ENCODE measurements at places on chromosomes 3 and 15. TPM values are rescaled to one million over a fixed set of nuclear protein-coding genes. Genes with fewer than 3 reads are reported as not detected.

- peaks cover 5% of the 10 kb centered on the region for H3K4me1 ChIP-seq
- no peaks in the 10 kb centered on the region for H3K36me3 ChIP-seq
- peaks cover 30% of the 10 kb centered on the region for H3K27me3 ChIP-seq
- H3K4me3 ChIP-seq, result no peak overlapping the region
These were observed 41.2 kb downstream of the PARP15 start for GRCh38 chr3:122618614-122619013.

DNA sequence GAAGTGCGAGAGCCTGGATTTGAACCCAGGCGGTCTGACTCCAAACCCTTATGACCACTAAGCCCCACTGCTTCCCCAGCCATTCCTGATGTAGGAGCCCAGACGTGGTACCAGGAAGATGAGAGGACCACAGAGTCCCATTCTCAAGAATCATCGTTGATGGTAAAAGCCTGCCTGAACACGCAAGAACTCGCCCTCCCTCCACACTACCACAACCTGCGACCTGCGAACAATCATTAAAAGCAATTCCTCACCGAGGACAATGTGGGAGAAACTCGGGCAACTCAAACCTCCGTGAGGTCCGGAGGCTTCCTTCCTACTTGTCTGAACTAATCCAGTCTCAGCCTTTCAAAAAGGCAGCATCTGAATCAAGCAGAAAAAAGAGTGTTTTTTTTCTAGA is 10.3 kb downstream of the MAGI1 start:
- H3K4me3 ChIP-seq, result no peak overlapping the region
- H3K27me3 ChIP-seq, result no peaks in the 10 kb centered on the region
- H3K4me1 ChIP-seq, result peaks cover 8% of the 10 kb centered on the region
- H3K27ac ChIP-seq, result no peak overlapping the region
- no peaks in the 10 kb centered on the region for H3K36me3 ChIP-seq

GRCh38 chr15:92915766-92916435 is 15.8 kb downstream of the CHD2 start:
- H3K27ac ChIP-seq, result peak overlapping the region; percentile 70
- H3K27me3 ChIP-seq, result no peaks in the 10 kb centered on the region
- DNase-seq, result peak; percentile 47
- peaks cover 22% of the 10 kb centered on the region for H3K4me1 ChIP-seq
- H3K36me3 ChIP-seq, result peaks cover 20% of the 10 kb centered on the region

DNA sequence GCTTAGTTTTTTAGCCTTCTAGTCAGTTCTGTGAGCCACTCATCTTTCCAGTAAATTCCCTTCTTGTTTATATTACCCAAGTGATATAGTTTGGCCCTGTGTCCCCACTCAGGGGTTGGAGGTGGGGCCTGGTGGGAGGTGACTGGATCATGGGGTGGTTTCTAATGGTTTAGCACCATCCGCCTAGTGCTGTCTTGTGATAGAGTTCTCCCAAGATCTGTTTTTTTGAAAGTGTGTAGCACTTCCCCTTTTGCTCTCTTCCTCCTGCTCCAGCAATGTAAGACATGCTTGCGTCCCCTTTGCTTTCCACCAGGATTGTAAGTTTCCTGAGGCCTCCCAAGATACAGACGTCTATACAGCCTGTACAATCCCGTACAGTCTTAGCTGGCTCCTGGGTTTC is 53.7 kb upstream of the INO80 start:
- no peak overlapping the region for H3K4me3 ChIP-seq
- no peak for DNase-seq
- no peak overlapping the region for H3K27ac ChIP-seq
- H3K36me3 ChIP-seq, result no peaks in the 10 kb centered on the region

- no peaks in the 10 kb centered on the region for H3K36me3 ChIP-seq
- H3K27ac ChIP-seq, result no peak overlapping the region
- peak; percentile 42 for DNase-seq
- no peak overlapping the region for H3K4me3 ChIP-seq
- H3K4me1 ChIP-seq, result 0 out of 2 replicates have a peak, but pooled peaks cover 2% of the 10 kb centered on the region
These were observed 18.1 kb upstream of the SLC7A14 start for GRCh38 chr3:170603770-170604510.

DNA sequence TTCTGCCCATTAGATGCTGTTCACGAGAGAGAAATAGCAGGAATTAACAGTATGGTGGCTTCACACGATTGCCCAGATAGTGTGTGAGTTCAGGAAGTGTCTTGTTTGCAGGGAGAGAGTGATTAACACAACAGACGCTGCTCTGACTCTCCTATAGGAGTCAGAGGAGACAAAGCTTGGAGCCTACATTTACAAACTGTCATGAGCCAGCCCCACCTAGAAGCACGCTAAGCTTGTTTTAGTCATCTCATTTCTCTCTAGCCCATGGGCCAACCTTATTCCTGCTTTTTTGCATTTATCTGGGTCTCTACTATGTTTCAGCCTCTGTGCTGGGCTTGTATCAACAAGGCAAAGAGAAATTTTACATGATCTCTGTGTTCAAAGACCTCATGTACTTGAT is 128.3 kb upstream of the BFSP2 start:
- peaks cover 5% of the 10 kb centered on the region for H3K4me1 ChIP-seq
- H3K27ac ChIP-seq, result no peak overlapping the region
- no peak overlapping the region for H3K4me3 ChIP-seq
- no peaks in the 10 kb centered on the region for H3K36me3 ChIP-seq
- no peaks in the 10 kb centered on the region for H3K27me3 ChIP-seq
- DNase-seq, result peak; percentile 71

GRCh38 chr3:126060613-126061145 is 23.2 kb downstream of the SLC41A3 start:
- H3K36me3 ChIP-seq, result no peaks in the 10 kb centered on the region
- no peak overlapping the region for H3K4me3 ChIP-seq
- no peaks in the 10 kb centered on the region for H3K4me1 ChIP-seq
- DNase-seq, result no peak

DNA sequence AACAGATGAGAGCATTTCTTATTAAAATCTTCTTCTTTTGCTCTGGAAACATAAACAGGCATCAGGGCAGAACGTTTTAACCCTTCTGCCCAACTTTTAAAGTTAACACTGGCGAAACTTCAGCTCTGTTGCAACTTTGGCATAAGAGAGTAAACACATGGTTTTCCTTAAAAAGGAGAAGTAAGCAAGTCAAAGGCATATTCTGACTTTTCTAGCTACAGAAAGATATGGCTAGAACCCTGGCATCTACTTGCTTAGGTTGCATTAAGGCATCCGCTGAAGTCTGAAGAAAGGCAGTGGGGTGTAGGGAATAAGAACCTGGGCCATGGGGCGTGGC is 13.3 kb upstream of the IL16 start:
- H3K4me1 ChIP-seq, result peaks cover 23% of the 10 kb centered on the region
- peaks cover under 1% of the 10 kb centered on the region for H3K36me3 ChIP-seq
- no peak for DNase-seq
- H3K4me3 ChIP-seq, result peak overlapping the region; percentile 43

GRCh38 chr15:32717426-32718226 is at the start of gene GREM1:
GREM1 (plus strand) TSS chr15:32718004; CDS start chr15:32730691, 12,687 bp downstream.
- peak within 1 kb of the TSS; percentile 84 for H3K4me3 ChIP-seq
- no peaks in the 10 kb centered on the region for H3K27me3 ChIP-seq
- H3K4me1 ChIP-seq, result peaks cover 5% of the 10 kb centered on the region
- H3K27ac ChIP-seq, result peak within 1 kb of the TSS; percentile 94
- H3K36me3 ChIP-seq, result peaks cover 34% of the 10 kb centered on the region
- DNase-seq, result peak; percentile 70

GRCh38 chr3:195542316-195542697 is 818 bp downstream of the PPP1R2 start:
- DNase-seq, result no peak
- 0 out of 2 replicates have a peak, but pooled peaks cover 1% of the 10 kb centered on the region for H3K36me3 ChIP-seq
- peaks cover 4% of the 10 kb centered on the region for H3K27me3 ChIP-seq

DNA sequence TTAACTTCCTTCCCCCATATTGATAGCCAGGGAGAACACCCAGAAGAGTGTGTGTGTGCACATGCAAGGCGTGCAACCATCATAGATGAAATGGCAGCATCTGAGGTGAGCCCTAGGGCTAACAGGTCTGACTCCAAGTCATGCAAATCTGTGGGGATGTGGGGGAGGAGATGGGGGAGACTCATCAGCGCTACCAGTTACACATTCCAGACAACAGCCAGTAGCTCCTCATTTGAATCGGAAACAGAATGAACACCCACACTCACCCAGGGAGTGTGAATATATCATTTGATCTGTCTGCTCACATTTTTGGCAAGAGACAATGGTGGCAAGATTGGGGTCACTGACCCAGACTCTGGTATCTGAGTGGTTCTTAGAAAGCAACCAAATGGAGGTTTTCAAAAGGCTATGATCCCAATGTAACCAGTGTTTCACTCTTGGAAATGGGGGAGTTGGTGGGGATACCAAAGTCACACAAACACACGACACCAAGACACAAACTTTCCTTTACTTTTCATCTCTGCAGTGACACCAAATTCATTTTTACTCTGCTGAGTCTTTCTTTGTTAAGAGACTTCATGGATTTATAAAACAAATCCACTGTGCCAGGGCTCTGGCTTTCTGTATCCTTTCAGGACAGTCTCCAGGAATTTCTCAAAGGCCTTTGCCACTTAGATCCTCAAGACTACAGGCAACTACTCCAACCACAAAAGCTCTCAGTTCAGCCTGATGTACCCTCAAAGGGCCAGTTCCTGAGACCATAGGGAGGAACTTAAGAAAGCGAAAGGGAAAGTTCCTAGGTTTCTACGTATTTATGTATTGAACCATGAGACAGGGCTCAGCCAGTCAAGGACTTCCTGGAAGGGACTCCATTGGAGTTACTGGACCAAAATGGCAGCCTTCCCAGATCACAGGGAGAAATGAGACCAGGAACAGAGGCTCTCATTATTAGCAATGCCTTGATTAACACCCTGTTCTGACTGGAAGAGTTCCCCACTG is 2.2 kb downstream of the CDCP1 start:
- no peak for DNase-seq
- peaks cover 16% of the 10 kb centered on the region for H3K4me1 ChIP-seq
- H3K36me3 ChIP-seq, result no peaks in the 10 kb centered on the region
- no peak overlapping the region for H3K4me3 ChIP-seq
- peaks cover 9% of the 10 kb centered on the region for H3K27me3 ChIP-seq

DNA sequence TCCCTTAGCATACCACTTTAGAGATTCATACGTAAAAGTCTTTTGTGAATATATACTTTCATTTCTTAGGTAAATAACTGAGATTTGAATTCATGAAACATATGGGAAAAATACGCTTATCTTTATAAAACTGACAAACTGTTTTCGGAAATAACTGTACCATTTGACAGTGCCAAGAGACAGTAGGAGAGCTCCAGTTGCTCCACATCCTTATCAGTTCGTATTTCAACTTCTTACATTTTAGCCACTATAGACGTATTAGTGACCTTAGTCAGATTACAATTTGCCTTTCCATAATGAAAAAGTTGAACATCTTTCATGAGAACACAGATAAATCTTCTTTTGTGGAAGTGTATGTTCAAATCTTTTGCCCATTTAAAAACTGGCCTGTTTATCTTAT is 133.5 kb downstream of the NR2E3 start:
- no peak for DNase-seq
- H3K27ac ChIP-seq, result no peak overlapping the region
- no peak overlapping the region for H3K4me3 ChIP-seq
- no peaks in the 10 kb centered on the region for H3K36me3 ChIP-seq
- no peaks in the 10 kb centered on the region for H3K4me1 ChIP-seq

GRCh38 chr15:94610485-94610884 is 379.1 kb downstream of the MCTP2 start:
- no peaks in the 10 kb centered on the region for H3K4me1 ChIP-seq
- no peak for DNase-seq
- H3K27ac ChIP-seq, result no peak overlapping the region
- no peaks in the 10 kb centered on the region for H3K27me3 ChIP-seq
- no peaks in the 10 kb centered on the region for H3K36me3 ChIP-seq

DNA sequence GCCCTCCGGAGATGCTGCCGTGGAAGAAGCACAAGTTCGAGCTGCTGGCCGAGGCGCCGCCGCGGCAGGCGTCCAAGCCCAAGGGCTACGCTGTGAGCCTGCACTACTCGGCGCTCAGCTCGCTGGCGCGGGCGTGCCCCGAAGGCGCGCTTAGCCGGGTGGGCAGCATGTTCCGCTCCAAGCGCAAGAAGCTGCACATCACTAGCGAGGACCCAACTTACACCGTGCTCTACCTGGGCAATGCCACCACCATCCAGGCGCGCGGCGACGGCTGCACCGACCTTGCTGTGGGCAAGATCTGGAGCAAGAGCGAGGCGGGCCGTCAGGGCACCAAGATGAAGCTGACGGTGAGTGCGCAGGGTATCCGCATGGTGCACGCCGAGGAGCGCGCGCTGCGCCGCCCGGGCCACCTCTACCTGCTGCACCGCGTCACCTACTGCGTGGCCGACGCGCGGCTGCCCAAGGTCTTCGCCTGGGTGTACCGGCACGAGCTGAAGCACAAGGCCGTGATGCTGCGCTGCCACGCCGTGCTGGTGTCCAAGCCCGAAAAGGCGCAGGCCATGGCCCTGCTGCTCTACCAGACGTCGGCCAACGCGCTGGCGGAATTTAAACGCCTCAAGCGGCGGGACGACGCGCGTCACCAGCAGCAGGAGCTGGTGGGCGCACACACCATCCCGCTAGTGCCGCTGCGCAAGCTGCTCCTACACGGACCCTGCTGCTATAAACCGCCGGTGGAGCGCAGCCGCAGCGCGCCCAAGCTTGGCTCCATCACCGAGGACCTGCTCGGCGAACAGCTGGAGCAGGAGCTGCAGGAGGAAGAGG is 1.3 kb downstream of the FAM43A start:
- no peaks in the 10 kb centered on the region for H3K27me3 ChIP-seq
- DNase-seq, result peak; percentile 58
- H3K36me3 ChIP-seq, result peaks cover 14% of the 10 kb centered on the region
- H3K4me1 ChIP-seq, result peaks cover 19% of the 10 kb centered on the region
- H3K27ac ChIP-seq, result peak overlapping the region; percentile 43

DNA sequence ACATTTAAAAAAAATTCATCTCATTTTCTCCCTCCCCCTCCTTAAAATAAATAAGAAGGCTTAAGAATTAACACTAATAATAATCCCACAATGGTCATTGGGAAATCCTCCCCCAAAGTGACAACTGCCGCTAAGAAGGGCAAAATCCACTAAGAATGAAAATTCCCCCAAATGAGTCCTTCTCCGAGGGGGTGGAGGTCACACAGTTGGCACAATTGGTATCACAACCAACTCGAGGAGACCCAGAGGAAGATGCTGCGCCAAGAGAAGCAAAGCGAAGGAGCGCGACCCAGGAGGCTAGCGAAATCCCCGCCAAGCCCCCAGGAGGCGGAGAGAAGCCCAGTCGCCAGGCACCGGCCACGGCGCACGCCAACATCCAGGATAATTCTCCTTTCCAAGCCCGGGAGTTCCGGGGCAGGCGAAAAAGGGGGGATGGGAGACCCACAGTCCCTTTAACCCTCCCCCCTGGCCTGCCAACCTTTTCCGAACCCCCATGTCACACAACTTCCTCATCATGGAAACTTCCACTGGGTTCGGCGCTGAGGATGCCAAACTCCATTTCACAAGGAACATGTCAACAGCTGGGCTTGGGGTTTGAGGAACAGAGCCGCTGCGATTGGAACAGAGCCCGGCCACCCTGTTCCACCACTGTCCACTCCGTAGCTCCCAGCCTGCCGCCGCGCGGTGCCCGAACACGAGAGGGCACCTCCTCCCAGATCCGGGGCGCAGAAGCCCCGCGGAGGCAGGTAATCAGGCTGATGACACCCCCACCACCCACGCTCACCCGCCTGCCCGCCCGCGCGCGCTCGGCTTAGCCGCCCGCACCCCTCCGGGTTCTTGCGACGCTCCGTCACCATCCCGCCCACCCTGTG is 668 bp downstream of the THRB start:
- H3K4me1 ChIP-seq, result peaks cover 2% of the 10 kb centered on the region
- no peaks in the 10 kb centered on the region for H3K36me3 ChIP-seq
- H3K27ac ChIP-seq, result no peak overlapping the region
- H3K4me3 ChIP-seq, result no peak overlapping the region

GRCh38 chr15:48650931-48651330 is 5.4 kb upstream of the FBN1 start:
- no peak overlapping the region for H3K4me3 ChIP-seq
- H3K27me3 ChIP-seq, result no peaks in the 10 kb centered on the region
- H3K4me1 ChIP-seq, result peaks cover 4% of the 10 kb centered on the region
- DNase-seq, result no peak
- no peaks in the 10 kb centered on the region for H3K36me3 ChIP-seq

DZIP3 gene
- total RNA-seq, result 11.7 TPM

FGD5 gene
- not detected for total RNA-seq

Measured in IMR-90 (cell line).